HL-60 (cell line): ENCODE measurements at places on chromosomes 11 and 22.

GRCh38 chr11:88174709-88175568, at the start of gene RAB38:
Gene RAB38 (minus strand): TSS chr11:88175443. CDS start chr11:88175384, 59 bp downstream.
- DNase-seq: peak; percentile 5

DNA sequence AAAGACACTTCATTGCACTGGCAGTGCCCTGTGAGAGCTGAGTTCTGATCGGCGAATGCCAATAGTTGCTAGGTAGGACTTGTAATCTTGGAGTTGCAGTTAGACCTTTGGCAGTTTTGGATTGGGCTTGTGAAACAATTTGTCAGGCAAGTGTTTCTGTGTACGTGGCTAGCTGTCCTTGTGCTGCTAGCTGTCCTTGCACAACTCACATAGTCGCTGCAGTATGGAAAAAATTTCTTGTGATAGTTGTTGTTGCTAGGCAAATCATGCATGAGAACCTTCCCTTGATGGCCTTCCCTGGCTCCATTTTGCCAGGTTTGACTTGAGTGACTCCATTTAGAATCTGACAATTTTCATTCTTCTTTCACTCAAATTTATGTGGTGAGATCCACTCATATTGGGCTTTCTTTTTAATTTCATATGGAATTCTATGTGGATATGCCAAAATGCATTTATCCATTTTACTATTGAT, 140.7 kb downstream of the APIP start:
- DNase-seq: no peak

DNA sequence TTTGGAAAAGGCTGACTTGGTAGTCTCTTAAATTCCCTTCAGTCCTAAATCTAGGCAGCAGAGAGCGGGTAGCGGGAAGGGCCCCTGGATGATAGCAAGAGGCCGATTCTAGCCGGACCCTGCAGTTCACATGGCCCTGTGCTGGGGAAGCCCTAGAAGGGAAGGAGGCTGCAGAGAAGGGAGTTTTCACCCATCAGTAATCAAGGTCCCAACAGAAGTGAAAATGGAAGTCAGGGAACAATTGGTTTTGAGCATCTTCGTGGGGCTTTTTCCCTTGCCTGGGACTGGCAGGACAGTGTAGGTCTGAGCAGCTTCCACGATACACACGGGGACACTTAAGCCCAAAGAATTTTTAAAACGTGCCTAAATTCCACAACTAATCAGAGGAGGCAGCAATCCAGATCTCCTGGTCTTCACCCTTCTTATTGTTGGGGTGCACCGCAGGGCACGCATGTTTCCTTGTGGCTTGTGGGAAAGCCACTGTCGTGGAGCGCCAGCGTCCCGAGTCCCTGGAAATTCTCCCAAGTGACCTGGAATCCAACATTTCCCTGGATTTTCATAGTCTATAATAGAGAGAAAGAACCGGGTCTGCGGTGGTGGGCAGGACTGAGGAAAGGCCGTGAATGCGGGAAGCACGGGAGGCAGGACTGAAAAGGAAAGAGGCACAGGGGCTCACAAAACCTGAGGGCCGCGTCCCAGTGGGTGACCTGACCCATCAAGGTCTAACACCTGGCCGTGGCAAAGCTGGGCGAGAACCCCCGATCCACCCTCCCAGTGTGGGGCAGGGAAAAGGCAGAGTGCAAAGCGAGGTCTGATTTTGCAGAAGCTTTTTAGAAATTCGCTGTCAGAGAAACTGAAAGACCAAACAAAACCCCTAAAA, 846 bp upstream of the OAF start:
- DNase-seq: no peak

DNA sequence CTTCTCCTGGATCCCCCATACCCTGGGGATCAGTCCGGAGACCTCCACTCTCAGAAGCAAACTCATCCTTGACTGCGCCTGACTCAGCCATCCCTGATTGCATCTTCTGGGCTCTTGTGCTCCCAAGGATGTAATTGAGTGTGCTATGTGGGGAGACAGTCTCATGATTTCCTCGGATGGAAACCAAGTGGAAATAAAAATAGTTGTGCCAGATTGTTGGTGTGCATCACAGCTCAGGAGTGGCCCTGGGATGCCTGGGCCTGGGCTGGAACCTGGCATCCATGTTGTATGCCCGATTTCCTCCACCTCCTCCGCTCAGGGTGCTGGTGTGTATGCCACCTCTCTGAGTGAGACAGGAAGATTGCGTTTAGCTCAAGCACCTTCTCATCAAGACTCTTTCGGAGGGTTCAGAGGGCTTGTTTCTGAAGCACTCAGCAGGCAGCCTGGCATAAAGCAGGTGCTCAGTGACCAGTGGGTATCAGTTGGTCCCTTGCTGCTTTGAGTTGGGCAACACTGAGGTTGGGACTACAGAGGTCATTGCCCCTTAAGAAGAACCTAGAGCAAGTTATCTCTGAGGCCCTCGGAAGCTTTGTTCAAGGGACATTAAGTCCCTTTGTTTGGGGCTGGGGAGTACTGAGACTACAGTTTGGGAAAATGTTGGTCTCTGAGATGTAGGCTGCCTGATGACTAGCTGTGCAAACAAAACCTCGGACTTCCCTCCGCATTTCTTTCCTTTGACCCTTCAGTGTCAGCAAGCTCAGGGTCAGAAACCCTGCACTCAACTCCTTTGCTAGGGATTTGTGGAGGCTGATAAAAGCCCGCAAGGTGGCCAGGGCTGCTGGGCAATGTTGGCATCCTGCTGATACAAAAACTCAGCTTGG, 24.8 kb upstream of the MICAL2 start:
- DNase-seq: no peak
